ENCODE measurements at places on chromosomes 6 and 20.

- H3K27me3 ChIP-seq = no peaks in the 10 kb centered on the region
- no peak for DNase-seq
- H3K36me3 ChIP-seq = no peaks in the 10 kb centered on the region
- H3K27ac ChIP-seq = no peak overlapping the region
Measured at GRCh38 chr20:39674842-39675241, 712.7 kb downstream of the DHX35 start.

DNA sequence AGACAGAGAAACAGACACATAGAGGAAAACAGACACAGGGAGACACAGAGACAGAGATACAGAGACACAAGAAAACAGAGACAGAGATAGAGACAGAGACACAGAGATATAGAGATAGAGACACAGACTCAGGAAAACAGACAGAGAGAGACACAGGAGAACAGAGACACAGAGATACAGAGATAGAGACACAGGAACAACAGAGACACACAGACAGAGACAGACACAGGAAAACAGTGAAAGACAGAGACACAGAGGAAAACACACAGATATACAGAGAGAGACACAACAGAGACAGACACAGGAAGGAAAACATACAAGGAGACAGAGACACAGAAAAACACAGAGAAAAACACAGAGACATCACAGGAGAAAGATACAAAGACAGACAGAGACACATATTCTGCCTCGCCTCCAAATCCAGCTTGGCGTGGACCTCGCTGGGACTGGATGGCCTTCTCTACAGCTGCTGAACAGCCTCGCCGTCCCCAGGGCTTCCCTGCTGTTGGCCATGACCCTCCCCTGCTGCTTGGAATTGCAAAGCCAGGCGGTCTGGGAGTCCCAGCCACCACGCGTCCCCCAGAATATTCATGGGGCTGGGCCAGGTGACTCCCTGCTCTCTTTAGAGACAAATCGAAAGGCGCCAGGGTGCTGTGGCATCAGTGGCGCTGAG, 36.8 kb downstream of the NTSR1 start:
- no peak for DNase-seq
- no peak overlapping the region for H3K4me3 ChIP-seq
- peaks cover 13% of the 10 kb centered on the region for H3K4me1 ChIP-seq
- peaks cover 3% of the 10 kb centered on the region for H3K27me3 ChIP-seq

DNA sequence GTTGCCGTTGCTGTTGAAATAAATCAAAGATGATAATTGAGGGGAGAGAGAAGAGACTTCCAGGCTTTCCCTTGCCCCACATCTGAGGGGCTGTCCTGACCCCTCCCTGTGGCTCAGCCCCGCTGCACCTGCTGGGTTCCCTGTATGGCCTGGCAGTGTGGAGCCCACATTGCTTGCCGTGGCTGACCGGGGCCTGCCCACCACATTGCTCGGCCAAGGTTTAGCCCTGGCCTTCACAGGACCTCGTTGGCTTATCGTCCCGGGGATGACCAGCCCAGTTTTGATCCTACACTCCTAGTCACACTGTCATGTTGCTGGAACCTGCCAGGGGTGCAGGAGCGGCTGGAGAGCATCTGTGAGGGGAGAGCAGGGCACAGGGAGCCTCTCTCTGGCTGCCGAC, 102.4 kb downstream of the CDH4 start:
- no peak overlapping the region for H3K27ac ChIP-seq
- peaks cover 9% of the 10 kb centered on the region for H3K27me3 ChIP-seq
- H3K4me1 ChIP-seq = peaks cover 42% of the 10 kb centered on the region
- DNase-seq = no peak
- no peaks in the 10 kb centered on the region for H3K36me3 ChIP-seq

GRCh38 chr6:71430018-71430417, 141.4 kb downstream of the OGFRL1 start:
- H3K36me3 ChIP-seq = no peaks in the 10 kb centered on the region
- H3K4me1 ChIP-seq = no peaks in the 10 kb centered on the region
- H3K27me3 ChIP-seq = no peaks in the 10 kb centered on the region

DNA sequence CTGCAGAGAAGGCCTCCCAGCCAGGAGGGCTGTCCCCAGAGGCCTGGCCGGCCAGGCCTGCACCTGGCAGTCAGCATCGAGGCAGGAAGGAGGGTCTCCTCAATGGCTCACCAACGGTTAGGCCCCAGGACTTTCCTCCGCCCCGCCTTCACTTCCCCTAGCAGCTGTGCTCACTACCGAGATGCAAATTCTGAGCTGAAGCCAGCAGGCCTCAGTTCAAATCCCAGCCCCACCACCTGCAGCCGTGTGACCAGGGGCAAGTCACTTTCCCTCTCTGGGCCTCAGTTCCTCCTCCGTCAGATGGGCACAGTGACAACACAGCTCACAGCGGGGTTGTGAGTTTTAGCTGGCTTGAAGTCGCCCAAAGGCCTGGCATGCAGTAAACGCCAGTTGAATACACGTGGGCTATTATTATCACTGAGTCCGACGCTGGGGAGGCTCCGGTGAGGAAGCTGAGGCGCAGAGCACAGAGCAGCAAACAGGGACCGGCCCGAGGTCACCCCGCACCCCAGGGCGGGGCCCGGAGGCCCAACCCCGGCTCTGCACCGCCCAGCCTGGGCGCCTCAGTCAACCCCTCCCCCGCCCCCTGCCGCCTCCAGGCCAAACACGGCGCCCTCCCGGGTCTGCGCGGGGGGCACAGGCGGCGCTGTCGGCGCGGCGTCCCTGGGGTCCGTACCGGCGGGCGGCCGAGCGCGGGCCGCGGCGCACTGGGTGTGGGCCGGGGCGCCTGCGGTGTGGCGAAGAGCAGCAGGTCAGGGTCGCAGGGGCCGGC, 671 bp downstream of the E2F1 start:
- peaks cover 20% of the 10 kb centered on the region for H3K4me1 ChIP-seq
- H3K36me3 ChIP-seq = no peaks in the 10 kb centered on the region
- no peak overlapping the region for H3K27ac ChIP-seq
- H3K27me3 ChIP-seq = no peaks in the 10 kb centered on the region

DNA sequence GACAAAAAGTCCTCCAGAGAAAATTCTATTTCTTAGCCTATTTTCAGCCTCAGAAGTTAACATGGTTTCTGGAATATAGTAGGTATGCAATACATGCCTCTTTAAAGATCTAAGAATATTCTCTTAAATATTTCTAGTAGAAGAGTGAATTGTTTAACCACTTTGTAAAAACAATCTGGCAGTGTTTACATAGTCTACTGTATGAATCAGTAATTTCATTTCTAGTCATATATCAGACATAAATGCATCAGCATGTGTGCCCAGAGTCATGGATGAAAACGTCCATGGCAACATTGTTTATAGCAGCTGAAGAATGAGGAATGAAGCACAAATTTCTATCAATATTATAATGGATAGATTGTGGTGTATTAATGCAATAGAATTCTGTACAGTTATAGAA, 124.9 kb downstream of the NKAIN2 start:
- H3K4me1 ChIP-seq = no peaks in the 10 kb centered on the region
- no peak for DNase-seq
- peaks cover 10% of the 10 kb centered on the region for H3K27me3 ChIP-seq
- H3K36me3 ChIP-seq = no peaks in the 10 kb centered on the region
- H3K27ac ChIP-seq = no peak overlapping the region

DNA sequence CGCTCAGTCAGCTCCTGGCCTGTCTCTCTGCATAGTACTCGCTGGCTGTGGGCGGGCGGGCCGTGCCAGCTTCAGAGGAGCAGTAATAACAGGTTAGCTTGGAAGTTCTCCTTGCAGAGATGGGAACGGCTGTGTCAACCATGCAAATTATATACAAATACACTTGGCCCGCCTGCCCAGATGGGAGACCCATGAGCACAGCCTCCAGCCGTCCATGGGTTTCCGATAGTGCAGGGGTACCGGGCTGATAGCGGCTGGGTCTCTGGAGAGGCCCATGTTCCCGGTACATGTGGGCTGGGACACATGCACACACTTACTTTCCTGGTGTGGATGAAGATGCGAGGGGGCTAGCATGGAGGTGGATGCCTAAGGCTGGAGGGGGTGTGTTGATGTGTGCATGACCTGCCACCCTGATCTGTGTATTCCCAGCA, 12.8 kb upstream of the ZNF831 start:
- H3K4me3 ChIP-seq = no peak overlapping the region
- no peaks in the 10 kb centered on the region for H3K4me1 ChIP-seq
- no peak for DNase-seq
- H3K36me3 ChIP-seq = no peaks in the 10 kb centered on the region
- no peak overlapping the region for H3K27ac ChIP-seq

GRCh38 chr6:157885211-157885788, 62.3 kb downstream of the SNX9 start:
- H3K36me3 ChIP-seq = no peaks in the 10 kb centered on the region
- H3K4me1 ChIP-seq = peaks cover 12% of the 10 kb centered on the region
- H3K27me3 ChIP-seq = no peaks in the 10 kb centered on the region
- no peak overlapping the region for H3K27ac ChIP-seq
- DNase-seq = no peak
- H3K4me3 ChIP-seq = no peak overlapping the region

DNA sequence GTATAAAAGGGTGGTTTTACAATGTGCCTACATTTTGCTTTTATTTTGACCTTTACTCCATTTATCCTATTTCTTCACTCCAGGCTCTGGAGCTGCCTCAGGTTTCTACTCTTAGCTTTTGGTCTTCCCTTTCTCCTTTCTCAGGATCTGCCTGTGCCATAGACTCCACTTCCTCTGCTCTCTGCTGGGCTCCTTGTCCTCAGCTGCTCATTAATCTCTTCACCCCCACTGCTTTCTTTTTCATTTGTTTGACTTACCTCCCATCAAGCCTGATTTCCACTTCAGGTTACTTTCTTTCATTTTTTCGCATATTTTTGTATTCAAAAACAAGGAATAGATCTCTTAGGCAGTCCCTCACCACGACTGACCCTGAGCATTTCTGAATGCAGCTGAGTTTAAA, 106.8 kb downstream of the COL19A1 start:
- peaks cover 12% of the 10 kb centered on the region for H3K4me1 ChIP-seq
- no peaks in the 10 kb centered on the region for H3K36me3 ChIP-seq
- no peak overlapping the region for H3K27ac ChIP-seq

DNA sequence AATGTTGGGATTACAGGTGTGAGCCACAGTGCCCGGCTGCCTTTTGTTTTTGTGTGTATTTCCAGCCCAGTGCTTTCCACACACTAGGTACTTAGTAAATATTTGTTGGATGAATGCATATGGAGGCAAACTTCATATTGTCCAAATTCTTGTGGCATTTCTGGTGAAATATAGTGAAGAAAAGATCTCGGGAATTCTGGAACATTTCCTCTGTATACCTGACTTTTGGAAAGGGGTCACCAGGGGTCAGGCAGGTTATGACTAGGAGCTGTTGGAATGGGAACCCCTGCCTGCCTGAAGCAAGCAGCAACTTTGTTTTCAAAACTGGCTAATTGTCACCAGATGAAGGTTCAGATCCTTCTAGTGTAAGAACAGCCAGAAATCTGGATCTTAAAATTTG, 12.1 kb upstream of the SCP2D1 start:
- H3K4me3 ChIP-seq = no peak overlapping the region
- no peak overlapping the region for H3K27ac ChIP-seq
- DNase-seq = no peak
- H3K27me3 ChIP-seq = peaks cover 29% of the 10 kb centered on the region
- no peaks in the 10 kb centered on the region for H3K4me1 ChIP-seq
- no peaks in the 10 kb centered on the region for H3K36me3 ChIP-seq

GRCh38 chr6:19839237-19839546, 2.0 kb downstream of the ID4 start:
- H3K4me1 ChIP-seq = peaks cover 47% of the 10 kb centered on the region
- H3K36me3 ChIP-seq = no peaks in the 10 kb centered on the region
- no peak for DNase-seq
- peak overlapping the region; percentile 91 for H3K4me3 ChIP-seq
- H3K27ac ChIP-seq = no peak overlapping the region
